ENCODE measurements at places on chromosomes 12 and 14.

- no peak for DNase-seq
Measured at GRCh38 chr12:21934173-21934572, 7.1 kb downstream of the ABCC9 start.

GRCh38 chr12:93571365-93571924 is 1.0 kb upstream of the SOCS2 start:
- peak; percentile 54 for DNase-seq

- no peak for DNase-seq
Measured at GRCh38 chr14:70340002-70340401, 19.5 kb downstream of the COX16 start.

GRCh38 chr12:57142727-57143126 is 4.7 kb downstream of the LRP1-AS start:
- no peak for DNase-seq

- no peak for DNase-seq
Measured at GRCh38 chr14:82080370-82080769, 546.7 kb upstream of the SEL1L start.

- no peak for DNase-seq
Measured at GRCh38 chr12:57094208-57095160, 5.6 kb downstream of the NAB2 start.

GRCh38 chr12:43154498-43155045 is 397.4 kb downstream of the ADAMTS20 start:
- DNase-seq: no peak

GRCh38 chr14:94465042-94465441 is 11.0 kb downstream of the SERPINA9 start:
- no peak for DNase-seq

DNA sequence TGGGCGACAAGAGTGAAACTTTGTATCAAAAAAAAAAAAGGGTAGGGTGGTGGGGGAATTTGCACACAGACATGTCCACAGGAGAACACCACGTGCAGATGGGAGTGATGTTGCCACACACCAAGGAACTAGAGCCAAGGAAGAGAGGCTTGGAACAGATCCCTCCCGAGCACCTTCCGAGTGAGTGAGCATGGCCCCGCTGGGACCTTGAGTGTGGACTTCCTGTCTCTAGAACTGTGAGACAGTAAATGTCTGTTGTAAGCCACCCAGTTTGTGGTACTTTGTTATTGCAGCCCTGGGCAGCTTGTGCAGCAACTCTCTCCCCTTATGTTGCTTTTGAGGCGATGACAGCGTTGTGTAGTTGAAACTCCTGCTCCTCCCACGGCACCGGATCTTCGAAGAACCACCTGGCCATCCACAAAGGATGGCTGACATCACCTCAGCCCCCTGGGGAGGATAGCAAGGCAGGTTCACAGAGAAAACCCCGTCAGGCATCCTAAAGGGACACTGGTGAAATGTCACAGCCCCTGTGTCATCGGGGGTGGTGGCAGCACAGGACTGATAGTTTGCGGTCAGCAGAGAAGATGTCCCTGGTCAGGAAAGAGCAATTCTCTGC is 54.7 kb upstream of the PLEKHG3 start:
- no peak for DNase-seq

- no peak for DNase-seq
Measured at GRCh38 chr12:119180380-119181040, 1.8 kb downstream of the HSPB8 start.

DNA sequence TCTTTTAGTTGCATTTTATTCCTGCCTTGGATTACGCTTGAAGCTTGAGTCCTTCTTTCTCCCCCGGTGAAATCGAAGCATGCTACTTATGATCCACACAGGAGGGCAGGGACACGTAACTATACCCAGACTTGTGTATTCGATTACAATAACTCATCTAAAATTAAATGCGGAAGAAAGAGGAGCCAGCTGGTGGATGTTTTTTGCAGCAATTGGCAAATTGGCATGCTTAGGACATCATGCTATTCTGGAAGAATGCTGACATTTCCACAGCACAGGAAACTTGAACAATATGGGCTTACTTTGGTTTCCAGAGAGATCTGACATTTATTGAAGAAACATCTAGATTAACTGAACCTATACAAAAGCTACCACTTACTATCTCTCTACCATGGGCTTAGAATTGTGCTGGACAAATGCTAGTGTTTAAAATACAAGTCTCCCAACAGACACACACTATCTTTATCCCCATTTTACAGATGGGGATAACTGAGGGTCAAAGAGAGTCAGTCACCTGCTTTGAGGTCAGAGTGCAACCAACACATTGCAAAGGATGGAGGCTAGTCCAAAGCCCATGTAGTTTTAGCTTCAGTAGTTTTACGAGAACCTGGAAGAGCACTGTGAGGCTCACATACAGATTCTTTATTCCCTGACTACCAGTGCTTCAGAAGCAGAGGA is 36.3 kb downstream of the LGMN start:
- DNase-seq: no peak

DNA sequence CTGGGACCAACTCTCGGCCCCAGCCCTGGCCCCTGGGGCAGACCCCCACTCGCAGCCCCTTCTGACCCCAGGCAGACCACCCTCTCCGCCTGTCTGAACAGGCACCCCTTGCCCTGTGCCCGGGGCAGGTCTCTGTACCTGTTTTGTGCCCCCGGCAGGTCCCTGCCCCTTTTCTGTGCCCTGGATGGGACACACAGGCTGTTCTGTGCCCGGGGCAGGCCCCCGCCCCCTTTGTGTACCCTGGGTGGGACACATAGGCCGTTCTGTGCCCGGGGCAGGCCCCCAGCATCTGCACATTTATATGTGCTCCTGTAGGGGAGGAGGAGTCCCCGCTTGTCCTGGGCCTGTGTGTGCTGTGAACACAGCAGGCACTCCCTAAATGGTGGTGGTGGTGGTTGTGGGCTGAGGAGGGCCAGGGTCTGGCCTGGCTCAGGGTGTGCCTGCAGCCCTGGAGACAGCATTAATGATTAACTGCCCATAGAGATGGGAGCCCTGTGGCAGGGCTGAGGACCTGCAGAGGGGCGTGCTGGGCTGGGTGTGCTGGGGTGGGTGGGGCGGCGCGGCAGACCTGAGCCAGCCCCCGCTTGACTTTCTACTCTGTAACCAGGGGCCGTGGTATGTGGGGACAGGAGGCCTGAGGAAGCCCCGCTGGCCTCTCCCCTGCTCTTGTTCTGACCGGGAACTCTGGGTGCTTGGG is 3.7 kb downstream of the FBRSL1 start:
- no peak for DNase-seq

DNA sequence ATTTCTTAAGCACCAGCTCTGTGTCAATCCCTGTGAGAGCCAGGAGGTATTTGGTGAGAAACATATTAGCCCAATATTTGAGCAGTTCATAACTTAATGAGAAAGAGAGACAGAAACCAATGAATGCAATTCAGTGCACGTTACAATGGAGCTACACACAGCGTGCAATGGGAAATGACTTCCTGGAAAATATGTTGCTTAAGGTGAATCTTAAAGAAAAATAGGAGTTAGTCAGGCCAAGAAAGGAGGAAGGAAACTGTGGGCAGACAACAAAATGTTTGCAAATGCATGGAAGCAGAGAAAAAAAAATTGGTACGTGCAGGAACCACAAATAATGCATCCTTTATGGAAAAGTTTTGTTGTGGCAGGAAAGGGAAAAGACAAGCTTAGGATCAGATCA is 481.7 kb downstream of the BCAT1 start:
- DNase-seq: no peak

- DNase-seq: peak; percentile 32
Measured at GRCh38 chr12:121916719-121917118, 1.7 kb upstream of the CFAP251 start.

DNA sequence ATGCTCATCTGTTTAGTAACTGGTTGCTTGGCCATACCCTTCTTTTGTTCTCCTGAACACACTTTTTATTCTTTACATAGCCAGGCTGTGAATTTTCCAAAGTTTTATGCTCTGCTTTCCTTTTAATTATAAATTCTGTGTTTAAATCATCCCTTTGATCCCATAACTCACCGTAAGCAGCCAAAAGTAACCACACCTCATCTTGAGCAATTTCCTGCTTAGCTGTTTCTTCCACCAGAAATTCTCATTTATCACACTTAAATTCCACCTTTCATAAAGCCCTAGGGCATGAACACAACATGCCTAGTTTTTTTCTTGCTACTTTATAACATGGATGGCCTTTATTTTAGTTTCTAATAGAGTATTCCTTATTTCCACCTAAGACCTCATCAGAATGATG is 510.7 kb downstream of the C12orf50 start:
- DNase-seq: no peak

- DNase-seq: no peak
Measured at GRCh38 chr14:60188115-60188514, 22.9 kb upstream of the DHRS7 start.

DNA sequence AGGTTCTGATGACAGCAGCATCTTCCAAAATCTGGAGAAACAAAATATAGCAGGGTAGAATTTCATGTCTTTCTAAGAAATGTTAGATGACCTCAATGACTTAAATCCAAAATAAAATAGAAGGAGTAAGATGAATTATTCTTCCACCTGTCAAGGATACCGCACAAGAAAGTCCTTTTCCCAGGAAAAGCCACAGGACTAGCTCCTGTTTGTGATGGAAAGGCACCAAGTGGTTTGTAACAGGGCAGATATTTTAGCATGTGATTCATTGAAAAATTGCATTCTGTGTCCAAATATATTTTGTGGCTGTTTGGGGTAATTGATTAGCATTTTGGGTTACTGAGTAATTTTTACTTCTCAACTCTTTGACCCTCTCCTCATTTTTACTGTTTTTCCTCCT is 2.7 kb downstream of the CD163L1 start:
- no peak for DNase-seq

Measured in HTR-8/SVneo (cell line).